Urothelium cell line (cell line): ENCODE measurements at places on chromosomes 7 and 10.

GRCh38 chr10:24681572-24682088 is 42.1 kb downstream of the ARHGAP21 start:
- no peak for DNase-seq

- DNase-seq, result no peak
Observed at GRCh38 chr7:134690016-134690415, 43.4 kb downstream of the BPGM start.

DNA sequence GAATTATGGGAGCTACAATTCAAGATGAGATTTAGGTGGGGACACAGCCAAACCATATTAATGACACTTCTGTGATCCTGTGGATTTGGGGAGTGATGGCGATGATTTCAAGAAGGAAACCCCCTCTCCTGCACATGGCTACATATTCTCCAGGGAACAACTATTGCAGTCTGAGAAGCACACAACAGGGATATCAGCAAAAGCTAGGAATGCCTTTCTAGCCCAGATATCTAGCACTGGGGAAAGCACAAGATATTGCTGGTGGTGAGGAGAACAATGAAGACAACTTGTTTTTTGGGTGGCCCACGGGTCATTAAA is 24.3 kb downstream of the EPDR1 start:
- no peak for DNase-seq

DNA sequence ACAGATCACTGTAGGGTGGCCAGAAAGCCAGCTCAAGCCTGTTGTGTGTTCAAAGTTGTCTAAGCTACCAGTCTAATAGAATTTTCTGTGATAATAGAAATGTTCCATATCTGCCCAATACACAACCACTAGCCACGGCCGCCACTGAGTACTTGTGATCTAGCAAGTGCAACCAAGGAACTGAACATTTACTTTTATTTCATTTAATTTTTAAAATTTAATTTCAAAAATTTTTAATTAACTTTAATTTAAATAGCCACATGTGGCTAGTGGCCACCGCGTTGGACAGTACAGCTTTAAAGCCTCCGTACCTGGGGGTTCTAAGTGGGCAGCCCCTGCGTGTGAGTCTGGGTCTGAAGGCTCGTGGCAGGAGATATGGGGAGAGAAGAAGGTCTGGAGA is 60.4 kb downstream of the SH3PXD2A start:
- no peak for DNase-seq

GRCh38 chr7:26376175-26376917 is 84.7 kb downstream of the SNX10 start:
- DNase-seq, result no peak

DNA sequence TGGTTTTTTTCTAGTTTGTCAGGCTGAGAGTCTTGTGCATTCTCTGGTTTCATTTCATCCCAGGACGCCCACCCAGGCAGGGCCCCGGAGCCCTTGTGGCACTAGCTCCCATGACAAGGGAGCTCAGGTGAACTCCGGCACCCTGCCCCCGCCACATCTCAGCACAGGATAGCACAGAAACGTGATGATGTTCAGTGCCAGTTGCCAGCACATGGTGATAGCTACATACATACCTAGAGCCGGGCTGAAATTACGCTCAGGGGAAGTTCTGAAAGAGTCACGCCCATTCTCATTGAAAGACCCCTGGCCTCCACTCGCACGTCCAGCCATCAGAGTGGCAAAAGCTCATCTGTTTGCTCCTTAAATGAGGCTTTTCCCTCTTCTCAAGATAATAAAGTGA is 273.7 kb downstream of the PTPRN2 start:
- no peak for DNase-seq

GRCh38 chr10:104317726-104318299 is 20.5 kb downstream of the ITPRIP start:
- no peak for DNase-seq

- DNase-seq, result no peak
Observed at GRCh38 chr10:127971963-127972615, 65.2 kb downstream of the PTPRE start.

GRCh38 chr7:45239486-45239885 is 81.9 kb downstream of the RAMP3 start:
- DNase-seq, result peak; percentile 68

GRCh38 chr7:40749877-40750276 is 615.1 kb downstream of the SUGCT start:
- DNase-seq, result peak; percentile 27
